ENCODE measurements at places on chromosomes 13 and 19.

DNA sequence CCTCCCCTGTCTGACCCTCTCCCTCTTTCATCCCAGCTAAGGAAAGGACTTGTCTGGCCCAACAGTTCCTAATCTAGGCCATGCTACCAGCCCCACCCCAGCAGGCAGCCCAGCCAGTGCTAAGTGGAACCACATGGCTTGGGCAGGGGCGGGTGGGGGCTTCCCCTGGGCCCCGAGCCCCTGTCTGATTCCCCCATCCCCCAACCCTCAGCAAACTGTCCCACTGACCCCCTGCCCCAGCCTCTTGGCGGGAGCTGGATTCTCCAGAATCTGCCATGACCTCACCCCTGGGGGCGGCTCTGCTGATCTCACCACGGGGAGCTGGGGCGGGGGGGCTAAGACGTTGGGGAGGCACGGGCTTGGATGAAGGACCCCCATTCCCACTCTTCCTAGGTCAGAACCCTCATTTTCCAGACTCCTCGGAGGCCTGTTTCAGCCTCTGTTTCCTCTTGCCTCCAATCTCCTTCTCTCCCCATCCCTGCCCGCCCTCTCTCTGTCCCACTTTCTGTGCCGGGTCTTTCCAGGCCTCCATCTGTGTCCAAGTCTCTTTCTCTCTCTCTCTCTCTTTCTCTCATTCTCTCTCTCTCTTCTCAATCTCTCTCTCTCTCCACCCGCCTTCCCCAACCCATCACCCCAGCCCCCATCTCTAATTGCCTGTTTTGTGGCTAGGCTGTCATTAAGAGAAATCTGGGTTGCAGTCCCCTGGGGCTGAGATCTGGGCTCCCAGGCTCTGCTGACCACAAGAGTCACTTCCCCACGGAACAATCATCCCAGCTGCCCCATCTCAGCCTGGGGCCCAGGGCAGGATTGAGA is 2.7 kb downstream of the COL5A3 start:
- DNase-seq = no peak

GRCh38 chr13:51318015-51318414 is 21.5 kb upstream of the SERPINE3 start:
- DNase-seq = no peak

DNA sequence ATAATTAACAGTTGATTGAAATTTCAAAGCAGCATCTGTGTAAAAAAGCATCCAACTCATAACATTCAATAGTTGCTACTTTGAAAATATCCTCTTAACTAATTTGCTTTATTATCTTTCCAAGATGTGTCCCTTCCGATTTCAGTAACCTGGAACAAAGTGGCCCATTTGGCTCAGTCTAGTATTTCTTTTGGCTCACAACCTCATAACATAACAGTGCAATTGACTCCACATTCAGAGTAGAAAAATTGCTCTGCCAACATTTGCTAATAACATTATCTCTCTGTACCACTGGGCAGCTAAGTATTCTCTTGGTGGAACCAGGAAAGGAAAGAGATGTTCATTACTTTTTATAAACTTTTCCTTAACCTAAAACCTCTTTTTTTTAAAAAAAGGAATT is 571.1 kb upstream of the ARGLU1 start:
- no peak for DNase-seq

DNA sequence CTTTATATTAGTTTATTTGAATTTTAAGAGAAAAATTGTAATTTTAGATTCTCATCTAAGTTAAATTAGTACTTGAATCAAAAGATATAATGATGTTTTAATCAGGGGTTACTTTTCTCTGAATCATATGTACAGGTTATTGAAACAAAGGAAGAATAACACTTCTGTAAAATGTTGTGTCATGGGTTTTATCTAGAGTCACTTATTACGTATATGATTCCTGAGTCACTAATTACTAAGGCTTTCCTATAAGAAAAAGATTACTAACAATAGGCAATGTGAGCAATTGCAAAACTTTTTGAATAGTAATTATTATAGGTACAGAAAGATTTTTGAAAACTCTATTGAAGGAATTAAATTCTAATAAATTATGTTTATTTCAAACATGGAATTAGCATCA is 99.2 kb upstream of the KLF5 start:
- DNase-seq = no peak

DNA sequence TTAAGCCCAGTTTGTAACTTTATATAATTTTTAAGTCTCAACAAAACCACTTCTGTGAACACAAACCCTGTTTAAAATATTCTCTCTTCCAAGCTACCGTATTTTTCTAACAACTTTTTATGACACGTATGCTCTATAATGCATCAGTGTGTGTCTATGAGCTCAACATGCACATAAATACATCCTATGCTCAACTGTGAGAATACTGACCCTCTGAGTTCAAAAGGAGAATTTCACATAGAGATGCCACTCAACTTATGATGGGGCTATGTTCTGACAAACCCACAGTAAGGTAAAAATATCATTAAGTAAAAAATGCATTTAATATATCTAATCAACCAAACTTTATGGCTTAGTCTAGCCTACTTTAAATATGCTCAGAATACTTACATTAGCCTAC is 1139.7 kb upstream of the SPRY2 start:
- DNase-seq = no peak

DNA sequence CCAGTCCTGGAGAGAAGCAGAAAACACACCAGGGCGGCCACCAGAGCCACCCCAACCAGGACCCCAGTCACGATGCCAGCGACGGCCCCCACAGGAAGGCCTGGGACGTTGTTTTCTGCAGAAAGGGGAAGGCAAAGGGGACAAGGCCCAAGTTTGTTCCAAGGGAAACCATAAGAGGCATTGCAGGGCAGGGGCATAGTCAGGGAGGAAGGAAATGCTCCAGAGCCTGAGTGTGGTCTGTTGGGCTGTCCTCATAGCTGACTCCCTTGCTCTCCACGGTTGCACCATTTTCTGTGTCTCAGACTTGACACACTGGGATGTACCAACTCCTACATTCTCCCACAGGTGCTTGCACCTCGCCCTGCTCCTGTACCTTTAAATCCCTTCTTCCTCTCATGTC is 5.2 kb downstream of the CEACAM4 start:
- no peak for DNase-seq

DNA sequence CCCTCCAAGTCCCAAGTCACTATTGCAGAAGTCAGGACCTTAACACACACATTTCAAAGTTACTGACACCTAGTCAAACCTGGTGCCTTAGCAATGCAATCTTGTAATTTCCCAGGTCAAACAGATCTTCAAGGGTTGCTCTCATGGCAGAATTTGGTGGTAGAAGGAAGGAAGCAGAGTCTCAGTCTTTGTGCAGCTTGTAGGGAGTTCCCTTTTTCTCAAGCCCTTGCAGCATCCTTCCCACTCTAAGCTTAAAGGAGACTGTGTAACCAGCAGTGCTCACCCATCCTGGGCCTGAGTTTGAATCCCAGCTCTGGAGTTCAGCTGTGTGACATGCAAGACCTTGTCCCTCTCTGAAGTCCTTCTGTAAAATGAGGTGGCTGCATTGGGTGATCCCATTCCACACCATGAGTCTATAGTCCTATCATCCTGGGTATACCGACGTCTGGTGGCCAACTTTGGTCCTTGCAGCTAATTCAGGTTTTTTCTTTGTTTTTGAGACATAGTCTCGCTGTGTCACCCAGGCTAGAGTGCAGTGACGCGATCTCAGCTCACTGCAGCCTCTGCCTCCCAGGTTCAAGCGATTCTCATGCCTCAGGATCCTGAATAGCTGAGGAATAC is 9.8 kb downstream of the SIGLEC10 start:
- DNase-seq = no peak

- DNase-seq = no peak
These were observed 68.8 kb downstream of the DOCK9 start for GRCh38 chr13:98909016-98909415.

All from activated T-cell treated with anti-CD3 and anti-CD28 coated beads for 1 hour (primary cell).